Activated CD4-positive, alpha-beta T cell treated with anti-CD3 and anti-CD28 coated beads, Interleukin-2, Interleukin-4, amounts not matched to agents 100 ng/mL and 50 ng/mL, durations not matched to agents 16 hours and 8 hours (primary cell): ENCODE measurements at places on chromosomes 11 and 22.

GRCh38 chr11:44113572-44113971 lies 18.1 kb downstream of the EXT2 start:
- DNase-seq: no peak

GRCh38 chr22:45010532-45010900 lies 711 bp upstream of the PHF21B start:
- DNase-seq: no peak

- DNase-seq: no peak
Observed at GRCh38 chr22:19873960-19874306, 19.3 kb upstream of the GNB1L start.

DNA sequence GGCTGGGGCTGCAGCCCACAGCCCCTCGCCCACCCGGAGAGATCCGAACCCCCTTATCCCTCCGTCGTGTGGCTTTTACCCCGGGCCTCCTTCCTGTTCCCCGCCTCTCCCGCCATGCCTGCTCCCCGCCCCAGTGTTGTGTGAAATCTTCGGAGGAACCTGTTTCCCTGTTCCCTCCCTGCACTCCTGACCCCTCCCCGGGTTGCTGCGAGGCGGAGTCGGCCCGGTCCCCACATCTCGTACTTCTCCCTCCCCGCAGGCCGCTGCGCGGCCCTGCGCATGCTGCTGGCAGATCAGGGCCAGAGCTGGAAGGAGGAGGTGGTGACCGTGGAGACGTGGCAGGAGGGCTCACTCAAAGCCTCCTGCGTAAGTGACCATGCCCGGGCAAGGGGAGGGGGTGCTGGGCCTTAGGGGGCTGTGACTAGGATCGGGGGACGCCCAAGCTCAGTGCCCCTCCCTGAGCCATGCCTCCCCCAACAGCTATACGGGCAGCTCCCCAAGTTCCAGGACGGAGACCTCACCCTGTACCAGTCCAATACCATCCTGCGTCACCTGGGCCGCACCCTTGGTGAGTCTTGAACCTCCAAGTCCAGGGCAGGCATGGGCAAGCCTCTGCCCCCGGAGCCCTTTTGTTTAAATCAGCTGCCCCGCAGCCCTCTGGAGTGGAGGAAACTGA lies 731 bp downstream of the GSTP1 start:
- DNase-seq: no peak

- DNase-seq: no peak
Observed at GRCh38 chr11:65479184-65480145, 19.4 kb upstream of the MALAT1 start.

DNA sequence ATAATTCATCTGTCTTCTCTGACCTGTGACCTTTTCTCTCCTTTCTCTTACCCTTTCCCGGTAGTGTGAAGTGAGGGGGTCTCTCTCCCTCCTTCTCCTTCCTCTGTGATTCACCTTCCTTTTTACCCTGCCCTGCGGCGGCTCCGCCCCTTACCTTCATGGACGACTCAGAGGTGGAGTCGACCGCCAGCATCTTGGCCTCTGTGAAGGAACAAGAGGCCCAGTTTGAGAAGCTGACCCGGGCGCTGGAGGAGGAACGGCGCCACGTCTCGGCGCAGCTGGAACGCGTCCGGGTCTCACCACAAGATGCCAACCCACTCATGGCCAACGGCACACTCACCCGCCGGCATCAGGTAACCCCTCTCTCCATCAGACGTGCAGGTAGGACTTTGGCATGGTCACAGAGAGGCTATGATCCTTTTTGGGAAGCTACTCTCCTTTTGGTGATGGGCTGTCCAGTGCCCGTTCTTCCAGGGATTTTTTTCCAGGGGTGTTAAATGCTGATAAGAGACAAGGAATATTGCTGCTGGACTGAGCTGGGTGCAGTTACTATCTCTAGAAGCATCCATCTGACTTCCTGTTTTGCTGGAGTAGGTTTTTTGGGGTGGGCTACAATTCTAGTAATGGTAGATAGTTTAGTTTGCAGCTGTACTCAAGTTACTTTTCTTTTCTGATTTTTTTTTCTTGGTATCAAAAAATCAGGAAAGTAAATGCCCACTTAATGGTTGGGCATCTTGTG lies 29.9 kb downstream of the CTNND1 start:
- DNase-seq: no peak

DNA sequence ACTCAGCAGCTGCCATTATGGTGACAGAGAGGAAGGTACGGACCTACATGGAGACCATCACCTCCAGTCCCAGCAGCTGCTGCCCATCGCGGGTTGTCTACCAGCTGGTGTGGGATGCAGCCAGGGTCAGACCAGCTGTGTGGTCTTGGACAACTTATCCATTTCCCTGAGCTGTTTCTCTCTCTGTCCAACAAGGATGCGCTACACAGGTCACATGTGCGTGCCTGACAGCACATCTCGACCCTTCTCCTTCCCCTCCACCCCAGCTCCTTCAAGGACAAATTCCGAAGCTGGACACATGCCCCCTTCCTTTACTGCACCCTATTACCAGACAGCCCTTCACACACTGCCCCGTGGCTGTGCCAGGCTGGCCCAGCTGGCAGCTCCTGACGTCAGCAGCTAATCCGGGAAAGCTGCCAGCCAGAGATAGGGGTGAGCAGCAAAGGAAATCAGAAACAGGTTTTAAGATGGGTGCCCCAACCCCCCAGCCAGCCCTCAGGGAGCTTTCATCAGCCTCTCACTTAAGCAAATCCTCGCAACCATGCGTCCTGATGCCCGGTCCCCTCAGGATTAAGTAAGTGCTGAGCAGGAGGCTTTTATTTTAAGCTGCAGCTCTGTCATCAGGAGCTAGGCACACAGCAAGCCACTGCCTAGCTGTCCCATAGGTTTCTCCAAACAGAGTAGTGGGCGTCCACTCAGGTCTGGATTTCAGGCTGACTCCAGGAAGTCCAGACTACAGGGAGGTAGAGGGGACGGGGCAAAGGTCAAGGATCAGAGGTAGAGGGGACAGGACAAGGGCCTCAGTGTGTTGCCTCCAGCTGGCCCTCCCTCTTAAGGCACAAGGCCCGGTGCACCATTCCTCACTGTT lies 20.3 kb downstream of the TEF start:
- no peak for DNase-seq

- DNase-seq: no peak
Observed at GRCh38 chr11:31361743-31362142, 7.8 kb downstream of the DCDC1 start.

DNA sequence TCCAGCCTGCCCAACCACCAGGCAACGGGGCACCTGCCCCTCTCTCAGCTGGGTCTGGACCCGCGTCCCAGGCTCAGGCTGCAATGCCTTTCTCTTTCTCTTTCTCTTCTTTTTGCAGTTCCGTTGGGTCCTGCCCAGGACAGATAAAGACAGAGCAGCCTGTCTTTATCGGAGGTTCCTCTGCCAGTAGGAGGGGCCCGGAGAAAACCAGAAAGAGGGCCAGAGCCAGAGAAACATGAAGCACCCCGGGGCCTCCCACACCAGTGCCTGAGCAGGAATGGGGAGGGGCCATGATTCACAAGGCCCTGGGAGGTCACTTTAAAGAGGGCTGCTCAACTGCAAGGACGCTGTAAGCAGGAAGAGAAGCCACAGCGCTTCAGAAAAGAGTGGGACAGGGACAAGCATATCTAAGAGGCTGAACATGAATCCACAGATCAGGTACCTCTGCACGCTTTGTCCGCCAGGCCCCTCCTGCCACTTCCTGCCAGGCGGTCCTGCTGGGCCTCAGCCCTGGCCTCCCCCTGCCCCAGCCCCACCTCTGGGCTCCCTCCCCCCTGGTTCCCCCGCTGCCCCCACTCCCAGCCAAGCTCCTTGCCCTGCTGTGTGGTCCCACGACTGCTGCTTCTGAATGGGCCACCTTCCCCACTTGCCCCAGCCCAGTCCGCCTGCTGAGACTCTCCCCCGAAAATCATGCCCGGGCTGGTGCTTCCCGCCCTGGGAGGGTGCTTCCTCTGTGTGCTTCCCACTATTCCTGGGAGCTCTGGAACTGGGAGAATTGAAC lies at the start of gene APOBEC3C:
APOBEC3C (plus strand) TSS at position 316 of the 781 bp plus-strand sequence; CDS start at position 422, 106 bp downstream.
- DNase-seq: peak; percentile 86

DNA sequence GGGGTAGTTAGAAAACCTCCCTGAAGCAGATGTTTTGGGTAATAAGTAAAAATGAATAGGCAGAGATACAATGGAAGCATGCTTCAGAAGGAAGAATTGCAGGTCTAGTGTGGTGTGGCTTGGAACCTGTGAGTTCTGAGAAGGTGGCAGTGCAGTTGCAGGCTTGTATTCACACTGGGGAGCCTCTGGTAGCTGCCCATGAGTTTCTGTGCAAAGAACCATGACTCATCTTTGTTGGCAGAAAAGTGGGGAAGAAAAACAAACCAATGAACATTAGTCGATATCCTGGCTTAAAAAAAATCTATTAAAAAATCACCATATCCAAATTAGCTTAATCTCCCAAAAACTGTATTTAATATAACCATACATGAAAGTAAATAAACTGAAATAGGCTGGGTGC lies 232.6 kb downstream of the FAT3 start:
- DNase-seq: no peak

DNA sequence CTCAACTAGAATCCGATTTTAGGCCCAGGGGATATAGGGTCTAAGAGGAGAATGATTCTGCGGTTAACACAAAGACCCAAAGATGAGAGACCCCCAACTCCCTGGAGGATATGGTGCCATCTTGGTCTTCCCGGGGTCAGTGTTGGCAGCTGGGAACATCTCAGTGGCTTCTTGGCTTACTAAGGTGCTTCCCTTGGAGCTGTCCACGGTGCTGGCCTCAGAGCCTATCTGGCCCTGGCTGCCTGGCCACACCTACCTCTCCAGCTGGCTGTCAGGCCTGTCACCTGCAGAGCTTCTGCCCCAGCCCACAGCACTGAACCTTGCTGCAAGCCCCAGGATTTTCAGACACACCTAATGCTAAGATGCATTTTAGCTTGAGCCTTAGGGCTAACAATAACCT lies 70.7 kb upstream of the THY1 start:
- DNase-seq: no peak

GRCh38 chr22:24386937-24387471 lies 40.4 kb upstream of the ADORA2A start:
- no peak for DNase-seq

GRCh38 chr11:98107736-98108135 lies 913.0 kb upstream of the CNTN5 start:
- DNase-seq: no peak

GRCh38 chr11:20056109-20056949 lies 103.9 kb downstream of the DBX1 start:
- no peak for DNase-seq

DNA sequence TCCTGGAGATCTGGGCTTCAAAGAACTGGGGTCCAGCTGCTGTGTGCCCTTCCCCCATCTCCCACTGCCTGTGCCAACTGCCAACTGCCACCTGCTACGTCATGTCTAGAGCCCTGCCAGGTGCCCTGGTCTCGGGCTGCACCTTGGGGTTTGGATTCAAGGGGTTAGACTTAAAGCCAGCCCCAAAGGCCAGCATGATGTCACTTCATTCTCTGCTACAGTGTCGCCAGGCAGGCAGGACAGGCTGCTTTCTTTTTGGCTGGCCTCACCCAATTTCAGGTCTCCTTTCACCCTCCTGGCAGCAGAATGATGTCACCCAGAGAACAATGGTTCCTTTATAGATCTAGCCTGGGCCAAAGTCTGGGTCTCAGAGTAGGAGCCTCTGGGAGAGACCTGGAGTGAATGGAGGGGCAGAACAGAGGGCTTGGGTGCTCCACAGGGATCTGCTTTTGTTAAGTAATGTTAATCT lies 79.5 kb upstream of the CRYBB3 start:
- no peak for DNase-seq

DNA sequence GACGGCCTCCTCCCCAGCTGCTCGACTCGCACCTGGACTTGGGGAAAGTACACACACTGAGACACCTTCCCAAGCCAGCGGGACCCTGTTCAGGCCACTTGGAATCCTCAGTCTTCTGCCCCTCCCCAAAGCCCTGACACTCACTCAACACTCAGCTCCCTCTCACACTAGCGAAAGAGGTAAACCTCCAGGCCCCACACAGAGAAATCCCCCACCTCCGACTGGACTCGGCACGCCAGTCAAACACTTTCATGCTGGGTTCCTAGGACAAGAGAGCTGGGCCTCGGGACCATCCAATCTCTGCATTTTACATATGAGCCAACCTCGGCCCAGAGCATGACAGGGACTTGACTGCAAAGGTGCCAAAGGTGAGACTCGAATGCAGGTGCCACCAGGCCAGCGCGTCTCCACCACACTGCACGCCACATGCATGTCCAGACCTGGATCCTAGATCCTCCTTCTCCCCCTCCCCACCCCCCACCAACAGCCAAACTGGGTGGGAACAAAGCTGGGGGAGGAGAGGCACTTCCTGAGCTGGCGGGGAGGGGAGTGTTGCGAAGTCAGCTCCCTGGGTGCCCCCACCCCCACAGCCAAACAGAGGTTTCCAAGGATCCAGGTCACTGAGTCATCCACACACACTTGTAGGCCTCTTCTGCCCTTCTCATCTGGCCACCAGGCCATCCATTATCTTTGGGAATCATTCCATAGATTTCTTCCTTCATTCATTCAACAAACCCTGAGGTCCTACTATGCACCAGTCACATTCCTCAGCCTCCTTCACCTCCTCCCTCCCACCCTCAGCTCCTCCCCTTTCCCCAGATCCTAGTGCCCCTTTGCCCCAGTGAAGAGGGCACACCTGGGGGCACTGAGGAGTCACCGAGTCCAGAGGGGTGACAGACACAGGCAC lies 10.7 kb upstream of the CD5 start:
- DNase-seq: no peak

- DNase-seq: no peak
Observed at GRCh38 chr11:43546561-43547429, 133.7 kb upstream of the HSD17B12 start.

DNA sequence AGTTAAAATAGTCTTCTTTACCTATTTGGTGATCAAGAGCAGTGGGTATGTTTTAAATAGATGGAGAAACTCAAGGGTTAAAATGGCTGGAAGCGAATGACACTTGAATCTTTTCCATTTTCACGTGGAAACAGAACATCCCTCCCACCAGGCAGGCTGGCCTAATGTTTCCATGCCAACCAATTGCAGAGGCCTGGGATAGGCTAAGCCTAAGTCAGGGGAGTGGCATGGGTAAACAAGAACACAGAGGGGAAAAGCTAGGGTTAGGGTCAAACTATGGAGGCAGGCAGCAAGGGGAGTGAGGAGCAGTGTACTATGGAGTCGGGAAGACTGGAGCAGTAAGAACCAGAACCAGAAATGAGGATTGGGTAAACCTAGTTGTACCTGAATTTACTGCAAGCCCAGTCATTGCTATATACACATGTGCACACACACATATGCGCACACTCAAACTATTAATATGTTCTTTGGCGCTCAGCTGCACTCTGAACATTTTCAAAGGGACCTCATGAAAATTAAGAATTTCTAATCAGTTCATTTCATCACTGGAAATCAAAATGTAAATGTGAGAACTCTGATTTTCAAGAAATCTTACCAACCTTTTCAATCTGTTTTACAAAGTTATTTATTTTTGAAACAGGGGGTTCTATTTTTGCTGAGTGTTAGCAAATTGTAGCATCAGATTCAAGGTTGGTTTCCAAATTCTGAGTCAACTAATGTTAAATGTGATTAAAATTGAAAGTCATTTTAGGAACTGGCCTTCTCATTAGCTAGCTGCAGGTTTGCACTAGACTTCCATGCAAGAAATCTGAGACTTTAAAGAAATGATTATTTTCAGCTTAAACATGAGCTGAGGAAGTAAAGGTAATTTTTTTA lies 327.0 kb upstream of the CCDC90B start:
- peak; percentile 11 for DNase-seq

GRCh38 chr11:60029015-60029632 lies 11.1 kb upstream of the OOSP2 start:
- no peak for DNase-seq
